ENCODE measurements at places on chromosomes 4 and X.

- DNase-seq: no peak
Measured at GRCh38 chrX:13180807-13181206, 136.4 kb upstream of the FAM9C start.

DNA sequence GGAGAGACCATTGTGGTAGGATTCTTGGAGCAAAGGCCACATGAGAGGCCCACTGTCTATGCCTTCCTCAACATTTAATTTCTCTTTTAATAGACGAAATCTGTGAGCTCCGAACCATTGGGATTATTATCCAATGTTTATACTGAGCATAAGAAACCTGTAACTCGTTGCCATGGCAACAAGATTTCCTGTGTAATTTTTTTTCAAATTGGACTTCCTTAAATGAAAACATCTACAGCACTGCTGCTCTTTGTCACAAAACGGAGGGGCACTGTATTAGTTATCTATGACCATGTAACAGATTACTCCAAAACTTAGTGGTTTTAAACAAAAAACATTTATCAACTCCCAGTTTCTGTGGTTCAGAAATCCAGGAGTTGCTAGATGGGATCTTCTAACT is 38.7 kb downstream of the PPP1R2C start:
- no peak for DNase-seq

DNA sequence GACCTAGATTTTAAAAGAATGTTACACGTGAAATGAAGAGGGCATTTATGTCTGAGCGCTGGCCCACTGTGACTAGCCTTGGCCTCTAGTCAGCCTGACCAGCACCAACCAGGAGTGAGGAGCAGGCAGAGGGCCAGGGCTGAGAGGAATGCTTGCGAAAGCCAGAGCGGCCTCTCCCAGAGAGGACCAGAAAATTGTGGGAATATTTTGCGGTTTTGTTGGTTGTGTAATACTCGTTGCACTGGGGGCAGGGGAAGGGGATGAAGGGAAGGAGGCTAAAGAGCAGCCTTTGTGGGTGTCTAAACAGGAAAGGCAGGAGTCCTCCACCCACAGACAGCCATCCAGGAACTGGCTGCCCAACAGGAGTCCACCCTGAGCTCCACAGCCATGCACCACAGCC is 3.8 kb downstream of the GABRE start:
- no peak for DNase-seq

GRCh38 chrX:27591938-27592337 is 1.8 kb downstream of the DCAF8L2 start:
- DNase-seq: no peak

DNA sequence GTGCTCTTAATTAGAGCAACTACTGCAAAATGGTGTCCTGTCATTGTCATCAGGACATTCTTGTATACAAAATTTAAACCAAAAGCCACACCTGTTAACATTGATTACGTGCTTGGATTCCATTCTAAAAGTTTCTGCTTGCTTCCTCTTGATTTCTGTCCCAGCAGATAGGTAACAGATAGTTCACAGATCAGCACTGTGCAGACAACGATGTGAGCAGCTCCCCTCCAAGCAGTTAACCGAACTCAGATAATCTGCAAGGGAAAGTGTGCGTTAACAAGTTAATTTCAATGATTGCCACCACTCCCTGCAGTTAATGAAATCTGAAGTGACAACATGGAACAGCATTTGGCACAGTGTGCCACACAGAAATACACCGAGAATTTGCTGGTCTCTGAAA is 54.4 kb upstream of the RELL1 start:
- no peak for DNase-seq

GRCh38 chr4:25993395-25994185 is 79.6 kb downstream of the SMIM20 start:
- DNase-seq: no peak

GRCh38 chrX:77617206-77617605 is 168.8 kb downstream of the ATRX start:
- no peak for DNase-seq

DNA sequence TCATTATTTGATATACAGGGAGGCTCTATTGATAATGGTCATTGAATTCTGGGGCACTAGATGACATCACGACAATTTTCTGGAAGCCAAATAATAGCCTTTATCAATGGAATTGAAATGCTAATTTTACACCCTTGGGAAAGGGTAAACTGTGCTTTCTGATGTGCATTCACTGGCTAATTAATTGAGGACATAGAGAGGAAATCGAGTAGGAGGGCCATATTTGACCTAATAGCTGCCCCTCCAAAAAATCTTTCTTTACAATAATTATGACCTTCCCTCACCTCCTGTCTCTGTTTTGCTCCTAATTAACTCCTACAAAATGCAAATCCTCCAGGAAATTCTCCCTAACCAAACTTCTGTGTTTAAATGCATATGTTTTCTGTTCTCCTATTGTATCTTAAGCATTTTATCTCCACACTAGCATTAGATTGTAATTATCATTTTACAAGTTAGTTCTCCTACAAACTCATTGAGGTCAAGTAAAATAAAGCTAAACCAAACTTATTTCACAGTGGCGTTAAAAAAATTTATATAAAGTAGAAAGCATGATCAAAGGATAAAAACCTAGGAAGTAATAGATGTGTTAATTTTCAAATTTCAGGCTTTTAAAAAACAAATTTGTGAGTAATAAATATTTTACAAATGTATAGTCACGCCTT is 1414.0 kb upstream of the AGA start:
- DNase-seq: no peak

DNA sequence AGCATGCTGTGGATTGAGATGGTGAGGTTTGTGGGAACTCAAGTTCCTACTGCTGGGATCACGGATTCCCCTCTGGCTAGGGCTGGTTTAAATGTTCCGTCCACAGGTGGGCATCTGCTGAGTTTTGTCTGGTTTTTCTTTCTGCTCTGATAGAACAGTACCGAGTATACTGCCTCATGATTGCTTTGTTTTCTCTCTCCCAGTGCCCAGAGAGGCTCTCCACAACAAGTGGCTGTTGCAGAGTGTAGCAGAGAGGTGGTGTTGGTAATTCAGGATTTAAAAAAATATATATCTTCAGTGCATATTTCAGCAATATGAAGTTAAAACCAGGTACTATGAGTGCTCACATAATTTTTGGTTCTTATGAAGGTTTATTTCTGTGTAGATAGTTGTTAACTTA is 213.7 kb downstream of the TEX13C start:
- DNase-seq: no peak

DNA sequence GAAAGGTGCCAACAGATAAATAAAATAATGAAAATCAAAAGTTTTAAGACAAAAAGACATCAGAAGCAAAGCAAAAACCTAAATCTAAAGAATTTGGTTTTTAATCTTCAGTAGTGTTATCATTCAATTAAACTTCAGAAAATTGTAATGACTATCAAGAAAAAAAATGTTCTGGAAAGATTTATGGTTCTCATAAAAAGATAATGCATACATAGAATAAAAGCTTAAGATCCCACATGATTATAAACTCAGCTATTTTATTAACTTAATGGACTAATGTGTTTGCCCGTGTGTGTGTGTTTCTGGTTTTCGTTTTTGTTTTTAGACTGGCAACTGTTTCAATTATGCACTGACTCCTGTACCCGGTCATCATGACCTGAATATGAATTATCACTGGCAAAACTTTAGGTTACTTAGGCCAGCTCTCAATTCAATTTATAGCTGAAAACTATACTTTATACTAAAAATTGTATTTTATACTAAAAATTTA is 217.5 kb upstream of the DKK2 start:
- DNase-seq: no peak

- DNase-seq: no peak
Measured at GRCh38 chrX:63713526-63713925, 71.5 kb downstream of the ARHGEF9 start.

Data from SHP77 treated with DMSO at 0.1 percent for 48 hours (cell line).